ENCODE measurements at places on chromosomes 1 and 21.

DNA sequence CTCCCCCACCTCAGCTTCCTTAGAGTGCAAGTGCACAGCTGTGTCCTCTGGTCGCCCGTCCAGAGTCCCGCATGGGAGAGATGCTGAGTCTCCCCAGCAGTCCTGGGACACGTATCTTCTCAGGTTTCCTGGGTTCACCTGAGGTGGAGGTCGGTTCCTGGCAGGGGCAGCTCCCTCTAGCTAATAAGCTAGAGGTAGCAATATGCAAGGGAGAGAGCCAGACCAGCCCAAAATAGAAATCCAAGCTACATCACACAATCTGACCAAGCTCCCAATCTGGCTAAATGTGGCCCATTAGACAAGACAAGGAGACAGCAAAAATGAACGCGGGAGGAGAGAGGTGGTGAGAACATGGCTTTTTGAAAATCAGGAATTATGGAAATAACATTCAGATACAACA, 30.9 kb upstream of the CADM3 start:
- DNase-seq = no peak

DNA sequence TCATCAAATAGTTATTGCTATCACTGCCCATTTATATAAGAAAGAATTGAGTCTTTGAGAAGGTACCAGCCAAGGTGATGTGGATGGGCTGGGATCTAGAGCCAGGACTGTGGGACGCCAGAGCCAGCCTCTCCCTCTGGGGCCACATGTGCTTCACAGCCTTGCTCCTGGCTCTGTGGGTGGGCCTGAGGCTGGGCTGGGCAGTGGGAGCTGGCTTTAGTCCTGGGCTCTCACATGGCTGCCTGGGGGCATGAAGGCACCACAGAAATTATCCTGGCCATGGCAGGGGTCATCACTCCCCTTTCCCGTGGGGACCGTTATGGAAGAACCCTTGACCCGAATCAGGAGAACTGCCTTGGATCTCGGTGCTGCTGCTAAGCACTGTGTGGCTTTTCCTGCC, 203.1 kb downstream of the TRABD2B start:
- DNase-seq = no peak

- DNase-seq = no peak
These were observed 15.9 kb upstream of the ITPKB start for GRCh38 chr1:226754793-226755533.

DNA sequence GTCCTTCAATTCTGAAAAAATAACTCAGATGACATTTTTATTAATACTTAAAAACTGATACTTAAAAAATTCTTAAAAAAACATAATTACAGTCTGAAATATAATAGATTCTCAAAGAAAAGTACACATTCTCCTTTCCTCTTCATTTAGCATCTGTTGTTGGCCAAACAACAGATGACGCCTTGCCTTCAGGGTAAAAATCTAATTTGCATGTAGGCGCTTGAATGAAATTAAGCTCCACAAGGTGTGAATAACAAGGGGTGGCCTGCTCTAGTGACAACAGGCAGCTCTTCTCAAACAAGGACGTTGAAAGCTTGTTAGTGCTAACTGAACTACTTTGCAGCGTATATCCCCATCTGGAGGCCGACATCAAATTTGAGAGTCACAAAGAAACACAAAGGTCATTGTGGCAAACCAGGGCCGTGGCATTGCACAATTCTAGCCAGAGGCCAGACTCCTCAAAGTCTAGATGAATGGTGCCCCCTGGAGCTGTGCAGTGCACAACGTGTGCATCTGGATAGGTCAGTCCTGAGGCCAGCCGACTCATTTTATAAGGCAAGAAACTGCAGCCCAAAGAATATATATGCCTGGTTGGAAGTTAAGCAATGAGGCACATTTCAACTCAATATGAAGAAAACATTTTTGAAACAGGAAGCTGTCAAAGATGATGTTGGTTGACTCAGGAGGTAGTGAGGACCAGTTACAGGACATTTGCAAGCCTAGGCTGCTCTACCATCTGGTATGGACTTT, 459.2 kb upstream of the RUNX1 start:
- no peak for DNase-seq
